Stimulated activated CD4-positive, alpha-beta T cell treated with anti-CD3 and anti-CD28 coated beads, Interleukin-2, amount 100 ng/mL, for 48 hours (primary cell): ENCODE measurements at places on chromosomes 5 and 9.

GRCh38 chr9:91873637-91874051 is 76.4 kb downstream of the ROR2 start:
- no peak for DNase-seq

- DNase-seq: no peak
Measured at GRCh38 chr9:126205845-126206498, 120.7 kb upstream of the MVB12B start.

- no peak for DNase-seq
Measured at GRCh38 chr9:114425126-114425525, 37.3 kb upstream of the AKNA start.

DNA sequence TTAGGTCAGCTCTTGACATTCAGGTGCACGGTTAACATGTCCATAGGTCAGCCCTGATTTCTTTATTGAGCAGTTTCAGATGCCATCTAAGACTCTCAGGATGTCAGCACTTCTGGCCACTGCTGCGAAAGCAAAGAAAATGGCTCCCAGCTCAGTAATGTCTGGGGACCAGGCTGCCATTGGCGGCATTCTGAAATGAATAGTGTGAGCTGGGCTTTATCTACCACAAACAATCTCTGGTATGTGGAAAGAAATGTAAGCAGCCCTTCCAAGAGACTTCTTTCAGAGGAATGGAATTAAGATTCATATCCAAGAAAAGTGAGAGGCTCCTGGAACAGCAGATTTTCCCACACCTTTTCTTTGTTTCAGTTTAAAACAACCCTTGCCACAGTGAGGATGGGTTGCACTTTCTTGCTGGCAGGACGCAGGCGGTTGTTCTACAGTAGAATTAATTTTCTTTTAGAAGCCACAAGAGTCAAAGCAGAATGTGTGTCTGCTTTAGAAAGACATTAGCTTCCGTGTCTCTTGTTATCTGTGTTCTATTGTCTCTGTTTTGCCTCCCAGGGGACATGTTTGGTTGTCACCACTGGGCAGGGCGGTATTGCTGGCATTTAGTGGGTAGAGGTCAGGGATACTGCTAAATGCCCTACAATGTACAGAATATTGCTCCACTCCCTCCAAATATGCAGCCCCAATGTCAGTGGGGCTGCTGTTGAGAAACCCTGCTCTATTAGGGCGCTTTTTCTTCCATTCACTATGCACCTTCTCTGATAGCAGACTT is 149.9 kb upstream of the ANKH start:
- DNase-seq: no peak

- DNase-seq: no peak
Measured at GRCh38 chr9:70531311-70531710, 116.9 kb upstream of the KLF9 start.

DNA sequence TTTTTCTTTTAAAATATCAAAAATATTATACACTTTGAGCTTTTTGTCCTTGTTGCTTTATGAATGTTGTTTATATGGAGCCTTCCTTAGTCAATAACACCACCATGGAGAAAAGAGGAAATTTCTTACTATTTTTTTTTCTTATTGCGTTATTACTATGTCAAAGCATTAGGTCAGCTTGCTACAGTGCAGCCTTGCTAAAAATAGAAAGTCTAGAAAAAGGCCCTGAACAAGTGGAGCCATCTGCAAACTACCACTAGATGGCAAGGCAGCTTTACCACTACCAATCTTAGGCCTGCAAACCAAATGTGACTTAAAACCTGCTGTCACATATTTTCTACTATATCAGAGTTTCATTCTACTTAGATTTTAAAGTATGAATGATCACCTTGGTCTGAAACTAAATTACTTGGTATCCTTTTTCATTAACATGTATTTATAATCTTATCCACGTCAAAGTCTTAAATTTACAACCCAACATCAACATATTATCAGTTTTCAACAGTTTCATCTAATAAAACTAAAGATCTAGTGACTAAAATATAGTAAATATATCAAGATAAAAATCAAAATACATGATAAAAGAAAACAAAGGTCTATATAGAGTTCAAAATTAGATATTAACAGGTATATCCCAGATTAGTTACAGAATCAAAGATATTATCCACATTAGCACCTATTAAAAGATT is 113.1 kb upstream of the ACOT12 start:
- no peak for DNase-seq

GRCh38 chr5:152288917-152289595 is 116.0 kb downstream of the NMUR2 start:
- DNase-seq: no peak

DNA sequence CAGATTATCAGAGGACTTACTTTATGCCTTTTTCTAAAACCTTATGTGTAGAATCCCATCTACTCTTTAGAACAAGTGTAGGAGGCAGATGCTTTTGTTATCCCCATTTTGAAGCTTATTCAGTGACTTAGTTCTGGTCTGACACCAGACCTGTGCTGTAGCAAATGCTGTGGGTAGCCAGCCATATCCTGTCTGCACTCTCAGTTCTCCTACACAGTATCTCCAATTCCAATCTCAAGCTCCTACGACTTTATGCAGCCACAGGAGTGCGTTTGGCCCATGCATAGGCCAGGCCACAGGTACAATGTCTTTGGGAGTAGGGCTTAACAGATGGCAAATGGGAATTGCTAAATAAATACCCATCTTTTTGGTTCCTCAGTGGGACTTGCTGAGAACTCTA is 292.6 kb downstream of the MCTP1 start:
- DNase-seq: no peak

DNA sequence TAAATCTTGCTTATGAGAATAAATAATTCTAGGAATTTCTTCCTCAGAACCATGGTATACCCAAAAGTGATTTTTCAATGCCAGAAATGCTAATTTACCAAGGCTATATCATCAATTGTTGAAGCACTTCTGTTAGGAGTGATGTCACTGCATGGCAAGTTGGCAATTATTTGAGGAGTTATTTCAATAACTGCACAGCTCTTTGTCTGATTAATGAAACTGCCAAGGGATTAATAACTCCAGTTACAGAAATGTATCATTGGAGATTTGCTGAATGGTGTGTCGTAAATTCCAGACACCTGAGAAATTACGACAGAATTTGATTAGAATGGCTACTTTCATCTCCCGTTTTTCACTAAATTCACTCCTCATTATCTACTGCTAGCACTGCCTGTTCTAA is 182.6 kb upstream of the TYRP1 start:
- DNase-seq: no peak

- no peak for DNase-seq
Measured at GRCh38 chr9:133499132-133499891, 20.4 kb upstream of the SLC2A6 start.

DNA sequence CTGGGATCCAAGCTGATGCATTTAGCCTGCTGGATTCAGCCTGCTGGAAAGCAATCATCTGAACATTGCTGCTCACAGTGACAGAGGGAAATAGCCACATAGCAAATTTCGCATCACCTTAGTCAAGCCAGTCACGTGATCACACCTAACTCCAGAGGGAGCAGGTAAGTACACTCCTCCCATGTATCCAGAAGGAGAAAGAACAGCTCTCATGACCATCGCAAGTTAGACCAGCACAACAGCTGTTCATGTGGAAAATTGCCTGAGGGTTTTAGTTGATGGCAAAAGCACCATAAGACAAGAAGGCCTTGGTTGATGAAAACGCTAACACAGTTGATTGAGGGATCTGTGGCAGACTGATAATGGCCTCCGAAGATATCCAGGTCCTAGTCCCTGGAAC is 34.2 kb upstream of the MYO10 start:
- no peak for DNase-seq
